ENCODE measurements at places on chromosomes 5 and 9.

DNA sequence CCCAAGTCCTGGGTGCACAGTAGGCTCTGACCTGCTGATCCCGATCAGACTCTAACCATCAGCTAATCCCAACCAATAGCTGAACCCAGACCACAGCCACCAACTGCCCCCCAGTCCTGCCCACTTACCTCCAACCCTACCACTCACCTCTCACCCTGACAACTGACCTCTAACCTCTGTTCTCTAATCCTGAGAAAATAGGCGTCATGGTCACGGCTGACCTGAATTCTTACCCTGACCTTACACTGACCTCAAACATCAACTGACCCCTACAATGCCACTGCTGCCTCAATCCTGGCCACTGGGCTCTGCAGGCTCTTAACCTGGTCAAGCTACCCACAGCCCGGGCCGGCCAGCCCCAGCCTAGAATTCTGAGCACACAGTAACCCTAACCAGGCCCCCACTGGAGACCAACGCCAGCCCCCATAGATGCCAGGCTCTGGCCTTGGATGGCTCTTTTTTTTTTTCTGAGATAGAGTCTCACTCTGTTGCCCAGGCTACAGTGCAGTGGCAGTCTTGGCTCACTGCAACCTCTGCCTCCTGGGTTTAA lies 63.8 kb upstream of the ASS1 start:
- DNase-seq, result no peak

- DNase-seq, result peak; percentile 21
Observed at GRCh38 chr5:135398160-135398854, 724 bp downstream of the MACROH2A1 start.

- DNase-seq, result no peak
Observed at GRCh38 chr9:117783828-117784227, 79.6 kb downstream of the TLR4 start.

DNA sequence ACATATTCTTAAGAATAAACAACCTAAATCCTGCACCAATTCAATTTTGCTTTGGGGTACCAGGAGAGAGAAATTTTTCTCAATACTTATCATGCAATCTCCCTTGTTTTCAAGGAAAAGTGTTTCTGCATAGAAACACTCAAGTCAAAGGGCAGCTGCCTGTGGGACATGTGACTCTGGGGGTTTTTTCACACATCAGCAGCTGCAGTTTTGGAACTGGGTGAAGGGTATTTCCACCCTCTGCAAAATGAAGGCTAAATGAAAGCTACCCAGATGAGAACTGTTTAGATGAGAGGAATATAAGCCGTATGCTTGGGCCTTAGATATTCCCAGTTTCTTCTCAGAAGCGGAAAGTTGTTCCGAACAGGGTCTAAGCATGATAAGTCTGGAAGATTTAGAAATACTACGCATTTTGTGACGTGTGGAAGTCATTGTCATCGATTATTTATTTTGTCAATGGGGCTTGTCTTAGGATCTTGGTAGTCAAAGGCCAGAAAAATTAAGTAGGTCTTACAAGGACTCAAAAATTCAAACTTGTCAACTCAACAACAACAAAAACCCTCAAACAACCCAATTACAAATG lies 64.3 kb upstream of the BOD1 start:
- DNase-seq, result no peak

GRCh38 chr5:172380987-172381643 lies 73.2 kb downstream of the SH3PXD2B start:
- no peak for DNase-seq

- DNase-seq, result no peak
Observed at GRCh38 chr5:5490774-5491347, 68.4 kb downstream of the ICE1 start.

GRCh38 chr5:172646716-172647285 lies 5.7 kb downstream of the NEURL1B start:
- DNase-seq, result no peak

- DNase-seq, result no peak
Observed at GRCh38 chr5:124745007-124745927, 1.2 kb downstream of the ZNF608 start.

GRCh38 chr9:4147476-4148230 lies 152.2 kb downstream of the GLIS3 start:
- DNase-seq, result no peak

DNA sequence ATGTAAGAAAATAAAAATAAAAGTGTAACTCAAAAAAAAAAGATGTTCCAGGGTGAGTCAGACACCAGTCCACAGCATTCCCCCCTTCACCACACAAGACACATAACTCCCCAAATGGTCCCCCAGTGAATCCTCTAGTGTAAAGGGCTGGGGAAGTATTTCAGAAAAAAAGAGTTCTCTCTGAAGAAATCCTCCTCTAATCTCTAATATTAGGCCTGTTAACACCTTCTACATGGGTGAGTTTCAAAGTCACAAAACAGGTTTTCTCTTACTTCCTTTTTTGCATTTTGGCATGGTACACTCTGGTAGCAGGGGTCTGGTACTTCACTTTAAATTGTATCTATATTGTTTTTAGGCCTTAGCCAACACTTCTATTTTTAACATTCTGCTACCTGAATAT lies 28.2 kb downstream of the RNF145 start:
- DNase-seq, result no peak

GRCh38 chr5:156135531-156135930 lies 191.4 kb upstream of the SGCD start:
- no peak for DNase-seq

DNA sequence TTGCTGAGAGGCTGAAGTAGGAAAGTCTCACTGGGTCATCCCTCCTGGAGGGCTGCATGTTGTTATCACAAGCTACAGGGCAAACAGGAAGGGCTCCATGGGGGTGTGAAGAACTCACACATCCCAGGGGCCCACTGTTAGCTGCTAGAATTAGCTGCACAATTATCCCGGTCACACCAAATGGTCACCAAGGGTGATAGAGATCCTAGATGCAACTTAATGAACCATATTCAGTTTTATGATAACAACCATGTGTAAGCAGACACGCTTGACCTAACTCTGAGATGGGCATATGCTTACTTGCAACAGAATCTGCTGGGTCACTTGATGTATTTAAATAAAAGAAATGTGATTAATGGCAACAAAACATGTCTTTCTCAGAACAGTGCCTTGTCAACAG lies 143.5 kb upstream of the C6 start:
- DNase-seq, result no peak

- DNase-seq, result no peak
Observed at GRCh38 chr5:53170746-53171349, 61.3 kb upstream of the MOCS2 start.

GRCh38 chr9:99818500-99818899 lies 3.2 kb upstream of the NR4A3 start:
- no peak for DNase-seq

GRCh38 chr9:130138171-130138653 lies 34.0 kb upstream of the NCS1 start:
- DNase-seq, result no peak

GRCh38 chr9:4743131-4743875 lies 2.3 kb upstream of the AK3 start:
- DNase-seq, result no peak

All from activated CD4-positive, CD25-positive, alpha-beta regulatory T cell (primary cell).